Kidney tubule cell (primary cell): ENCODE measurements at places on chromosomes 2 and 18.
A peak's percentile ranks its signal among the peaks of the same experiment; 100 is the strongest.

GRCh38 chr2:241833101-241833663, 24.2 kb downstream of the NEU4 start:
- no peak for DNase-seq

- DNase-seq = peak; percentile 82
These were observed 59.6 kb downstream of the TRPM8 start for GRCh38 chr2:233976690-233977294.

GRCh38 chr2:130754811-130755210, 529 bp upstream of the AMER3 start:
- no peak for DNase-seq

GRCh38 chr2:149738767-149739166, 151.2 kb upstream of the MMADHC start:
- DNase-seq = no peak

- DNase-seq = peak; percentile 39
These were observed 102.3 kb downstream of the MAPK4 start for GRCh38 chr18:50662177-50662576.

DNA sequence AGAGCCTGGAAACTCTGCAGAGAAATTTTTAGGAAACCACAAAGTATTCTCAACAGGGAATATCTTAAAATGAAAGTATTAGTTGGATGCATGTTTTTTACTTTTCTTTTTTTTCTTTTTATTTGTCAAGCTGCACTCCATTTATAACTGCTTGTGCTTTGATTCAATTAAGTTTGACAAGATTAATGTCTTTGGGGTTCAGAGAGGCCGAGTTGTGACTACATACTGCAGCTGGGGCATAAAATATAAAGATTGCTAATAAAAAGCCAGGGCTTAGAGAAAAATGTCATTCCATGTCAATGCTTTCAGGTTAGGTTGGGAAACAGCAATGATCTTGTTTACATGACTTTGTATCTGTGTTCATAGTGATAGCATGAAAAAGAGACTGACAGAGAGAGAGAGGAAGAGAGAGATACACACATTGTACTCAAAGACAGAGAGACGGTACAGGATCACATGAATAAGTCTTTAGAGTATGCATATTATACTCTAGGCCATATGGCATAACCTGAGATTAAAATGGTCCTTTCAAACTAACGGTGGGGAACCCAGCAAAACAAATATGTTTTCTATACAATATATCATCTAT, 1022.3 kb upstream of the CNTNAP5 start:
- no peak for DNase-seq

GRCh38 chr18:48721312-48721711, 182.5 kb downstream of the CTIF start:
- no peak for DNase-seq
